ENCODE measurements at places on chromosomes 1 and 21. TPM values are rescaled to one million over a fixed set of nuclear protein-coding genes. Genes with fewer than 3 reads are reported as not detected.

DNA sequence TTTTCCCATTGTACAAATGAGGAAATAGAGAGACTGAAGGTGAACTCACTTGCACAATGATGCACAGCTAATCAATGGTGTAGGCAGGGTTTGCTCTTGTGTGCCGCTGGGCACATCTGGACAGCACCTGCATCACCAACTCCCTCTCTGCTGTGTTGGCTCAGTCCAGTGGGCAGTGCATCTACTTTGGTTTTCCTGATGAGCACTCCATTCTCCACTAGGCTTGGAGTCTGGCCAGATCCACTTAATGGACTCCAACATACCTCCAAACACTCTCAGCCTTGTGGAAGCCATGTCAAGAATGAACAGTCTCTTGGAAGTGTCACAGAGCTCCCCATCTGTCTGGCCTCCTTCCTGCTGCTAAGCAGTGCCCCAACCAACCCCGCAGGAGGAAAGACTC lies 152.2 kb downstream of the HIVEP3 start:
- no peak for DNase-seq

LIN28A gene
- not detected for polyA plus RNA-seq

GRCh38 chr1:75668813-75669212 lies 55.7 kb upstream of the ACADM start:
- no peak for DNase-seq

- DNase-seq: no peak
Measured at GRCh38 chr1:10939654-10940450, 72.6 kb upstream of the TARDBP start.

- DNase-seq: no peak
Measured at GRCh38 chr1:181115368-181115684, 26.8 kb downstream of the IER5 start.

ALPL gene
- polyA plus RNA-seq: 0.28 TPM

DNA sequence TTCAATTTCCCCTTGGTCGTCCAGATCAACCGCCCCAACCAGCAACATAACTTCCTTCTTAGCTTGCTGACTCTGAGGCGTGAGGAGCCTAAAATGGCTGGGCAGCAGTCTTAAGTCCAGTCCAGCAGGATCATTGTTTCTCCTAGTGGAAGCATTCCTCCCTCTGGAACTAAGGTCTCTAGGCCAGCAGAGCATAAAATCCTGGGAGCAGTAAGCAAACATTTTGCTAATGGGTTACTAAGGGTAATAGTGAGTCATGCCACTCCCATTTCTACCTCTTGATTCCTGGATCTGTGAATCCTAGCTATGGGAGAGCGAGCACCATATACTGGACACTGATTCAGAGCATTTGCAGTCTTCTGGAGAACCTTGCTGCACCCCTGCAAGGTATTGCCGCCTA lies 59.9 kb downstream of the ADSS2 start:
- no peak for DNase-seq

KCNC4 gene
- polyA plus RNA-seq: 2.6 TPM

DNA sequence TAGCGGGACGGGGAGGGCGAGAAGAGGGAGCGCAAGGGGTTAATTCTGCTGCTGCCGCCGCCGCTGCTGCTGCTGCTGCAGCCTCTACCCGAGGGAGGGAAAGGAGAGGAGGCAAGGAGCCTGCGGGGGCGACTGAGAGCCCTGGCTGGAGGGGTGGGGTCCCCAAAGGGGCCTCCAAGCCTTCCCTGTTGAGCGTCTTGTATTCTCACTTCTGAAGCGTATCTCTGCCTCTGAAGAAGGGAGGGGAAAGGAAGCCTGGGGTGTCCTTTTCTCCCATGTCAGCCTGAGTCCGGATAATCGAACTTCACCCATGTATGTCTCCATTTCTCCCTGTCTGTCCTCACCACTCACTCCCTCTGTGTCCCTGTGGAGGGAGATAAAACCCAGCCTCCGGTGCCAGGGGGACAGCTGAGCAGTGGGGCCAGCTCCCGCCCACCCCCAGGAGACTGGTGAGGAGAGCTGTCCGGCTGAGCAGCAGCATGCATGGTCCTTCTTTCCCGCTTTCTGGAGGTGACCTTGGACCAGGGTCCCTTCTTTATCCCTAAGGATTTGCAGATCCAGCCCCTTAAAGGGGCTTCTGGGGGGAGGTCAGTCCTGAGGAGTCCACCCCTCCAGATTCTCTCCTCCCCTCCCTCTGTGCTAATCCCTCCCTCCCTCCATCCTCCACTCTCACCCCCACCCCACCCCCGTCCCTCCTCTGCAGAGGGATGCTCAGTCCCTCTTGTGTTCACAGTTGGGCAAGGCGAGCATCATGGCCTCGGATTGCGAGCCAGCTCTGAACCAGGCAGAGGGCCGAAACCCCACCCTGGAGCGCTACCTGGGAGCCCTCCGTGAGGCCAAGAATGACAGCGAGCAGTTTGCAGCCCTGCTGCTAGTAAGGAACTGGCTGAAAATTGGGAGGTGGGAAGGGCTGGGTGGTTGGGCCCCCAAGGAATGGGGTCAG lies 1.0 kb downstream of the NCDN start:
- DNase-seq: no peak

PROX1 gene
- polyA plus RNA-seq: 0.02 TPM

GRCh38 chr1:25201006-25201405 lies 31.3 kb downstream of the SYF2 start:
- no peak for DNase-seq

GRCh38 chr1:167441222-167441621 lies 77.1 kb downstream of the CD247 start:
- no peak for DNase-seq

- DNase-seq: no peak
Measured at GRCh38 chr1:13224480-13225060, 1.4 kb downstream of the PRAMEF18 start.

FOXD3 gene
- not detected for polyA plus RNA-seq

MATN1 gene
- 0.13 TPM for polyA plus RNA-seq

GRCh38 chr1:20725189-20726117 lies 7.0 kb downstream of the SH2D5 start:
- no peak for DNase-seq

RNF207 gene
- 12.0 TPM for polyA plus RNA-seq

DNA sequence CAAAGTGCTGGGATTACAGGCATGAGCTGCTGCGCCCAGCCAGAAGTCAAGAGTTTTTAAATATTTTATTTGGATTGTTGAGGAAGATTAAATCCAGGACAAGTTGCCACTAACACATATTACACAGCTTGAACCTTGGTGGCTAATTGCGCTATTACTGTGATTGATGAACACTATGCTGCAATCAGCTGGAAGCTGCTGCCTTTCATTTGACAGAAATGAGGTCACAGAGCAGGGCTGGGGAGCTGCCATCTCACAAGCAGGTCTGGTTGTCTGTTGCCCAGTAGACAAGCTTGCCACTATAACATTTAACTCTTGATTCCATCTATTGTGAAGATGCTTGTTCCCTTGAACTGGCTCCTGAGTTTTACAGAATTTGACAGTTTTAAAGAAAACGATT lies 37.4 kb upstream of the NRDC start:
- no peak for DNase-seq
